ENCODE measurements at places on chromosomes 12 and 14.

DNA sequence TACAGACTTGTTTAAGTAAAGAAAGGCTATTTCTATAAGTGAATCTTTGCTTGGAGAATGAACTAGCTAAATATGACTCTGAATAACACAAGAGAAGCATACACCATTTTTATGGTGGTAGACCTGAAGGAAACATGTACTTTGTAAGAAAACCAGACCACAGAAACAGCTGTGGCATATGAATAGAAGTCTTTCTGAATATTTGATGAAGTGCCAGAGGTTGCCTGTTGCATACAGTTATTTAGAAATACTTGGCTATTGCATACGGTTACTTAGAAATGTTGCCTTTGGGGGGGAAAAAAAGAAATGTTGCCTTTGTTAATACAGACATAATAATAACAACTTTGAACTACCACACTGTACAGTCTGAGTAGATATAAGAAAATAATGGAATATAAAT, 16.8 kb upstream of the LEMD3 start:
- no peak for DNase-seq

DNA sequence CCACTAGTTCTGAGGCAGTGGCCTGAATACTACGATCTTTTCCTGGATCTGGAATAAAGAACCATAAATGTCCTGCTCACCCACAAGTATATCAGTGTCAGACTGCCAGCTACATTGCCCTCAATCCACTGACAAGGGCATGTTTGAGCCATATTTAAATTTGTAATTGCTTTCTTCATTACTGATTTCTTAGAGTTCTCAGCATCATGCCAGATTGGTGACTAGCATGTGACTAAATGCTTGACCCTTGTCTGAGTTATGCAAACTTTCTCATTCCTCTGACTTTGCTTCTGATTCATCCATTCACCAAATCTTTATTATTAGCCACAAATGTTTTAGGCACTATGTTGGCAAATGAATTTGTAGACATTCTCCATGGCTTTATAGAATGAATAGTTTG, 143.6 kb upstream of the SLC16A7 start:
- no peak for DNase-seq

GRCh38 chr12:2309647-2310046, 256.9 kb downstream of the CACNA1C start:
- DNase-seq: no peak

DNA sequence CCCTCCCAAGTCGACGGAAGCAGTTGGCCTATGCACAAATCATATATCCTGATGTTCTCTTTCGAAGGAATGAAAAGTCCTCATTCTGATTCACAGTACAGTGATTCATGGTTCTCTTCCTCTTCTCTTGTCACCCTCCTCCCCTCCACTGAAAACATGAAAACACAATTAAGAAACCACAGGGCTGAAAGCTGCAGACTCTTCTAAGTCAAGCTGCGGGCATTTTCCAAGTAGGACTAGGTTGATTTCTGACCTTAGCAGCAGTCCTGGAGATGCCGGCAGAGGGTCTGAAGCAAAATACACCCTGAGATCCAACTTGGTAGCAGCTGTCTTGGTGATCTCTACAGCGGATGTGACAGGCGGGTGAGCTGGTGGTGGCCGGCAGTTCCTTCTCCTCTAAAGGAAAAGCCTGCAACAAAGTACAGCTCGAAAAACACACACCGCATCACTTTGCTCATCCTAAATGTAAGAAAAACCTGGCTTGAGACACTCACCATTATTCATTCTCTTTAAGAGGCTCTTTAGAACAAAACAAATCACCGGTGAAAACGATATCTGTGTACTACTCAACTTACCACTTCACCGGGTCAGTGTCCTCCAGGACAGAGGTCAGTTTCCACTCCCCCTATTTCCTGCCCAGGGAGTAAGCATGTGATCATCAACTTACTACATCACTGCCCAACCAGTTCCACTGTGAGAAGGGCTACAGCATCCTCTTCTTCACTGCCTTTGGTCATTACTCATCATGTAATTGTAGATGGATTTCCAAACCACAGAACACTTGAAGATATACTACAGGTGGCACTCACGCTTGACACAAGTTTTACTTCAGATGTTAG, 6.0 kb downstream of the TMCC3 start:
- DNase-seq: peak; percentile 33

DNA sequence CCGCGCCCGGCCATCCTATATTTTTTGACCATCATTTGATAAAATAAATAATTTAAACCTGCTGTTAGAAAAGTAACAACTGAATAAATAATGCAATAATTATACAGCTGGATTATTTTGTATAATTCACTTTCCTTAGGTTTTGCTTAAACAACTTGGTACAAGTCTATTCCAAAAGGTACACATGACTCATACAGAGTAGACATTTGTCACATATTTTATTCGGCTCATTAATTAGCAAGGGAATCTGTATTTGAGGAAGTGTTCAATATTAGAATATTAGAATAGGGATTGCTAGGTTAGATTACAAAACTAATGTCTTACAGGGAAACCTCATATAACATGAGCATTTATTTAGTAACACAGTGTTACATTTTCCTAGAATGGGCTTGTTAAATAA, 48.7 kb downstream of the ATP2A2 start:
- no peak for DNase-seq

GRCh38 chr14:102723650-102724049, 53.6 kb upstream of the TRAF3 start:
- no peak for DNase-seq

GRCh38 chr12:130401703-130402102, 64.0 kb downstream of the PIWIL1 start:
- DNase-seq: no peak

DNA sequence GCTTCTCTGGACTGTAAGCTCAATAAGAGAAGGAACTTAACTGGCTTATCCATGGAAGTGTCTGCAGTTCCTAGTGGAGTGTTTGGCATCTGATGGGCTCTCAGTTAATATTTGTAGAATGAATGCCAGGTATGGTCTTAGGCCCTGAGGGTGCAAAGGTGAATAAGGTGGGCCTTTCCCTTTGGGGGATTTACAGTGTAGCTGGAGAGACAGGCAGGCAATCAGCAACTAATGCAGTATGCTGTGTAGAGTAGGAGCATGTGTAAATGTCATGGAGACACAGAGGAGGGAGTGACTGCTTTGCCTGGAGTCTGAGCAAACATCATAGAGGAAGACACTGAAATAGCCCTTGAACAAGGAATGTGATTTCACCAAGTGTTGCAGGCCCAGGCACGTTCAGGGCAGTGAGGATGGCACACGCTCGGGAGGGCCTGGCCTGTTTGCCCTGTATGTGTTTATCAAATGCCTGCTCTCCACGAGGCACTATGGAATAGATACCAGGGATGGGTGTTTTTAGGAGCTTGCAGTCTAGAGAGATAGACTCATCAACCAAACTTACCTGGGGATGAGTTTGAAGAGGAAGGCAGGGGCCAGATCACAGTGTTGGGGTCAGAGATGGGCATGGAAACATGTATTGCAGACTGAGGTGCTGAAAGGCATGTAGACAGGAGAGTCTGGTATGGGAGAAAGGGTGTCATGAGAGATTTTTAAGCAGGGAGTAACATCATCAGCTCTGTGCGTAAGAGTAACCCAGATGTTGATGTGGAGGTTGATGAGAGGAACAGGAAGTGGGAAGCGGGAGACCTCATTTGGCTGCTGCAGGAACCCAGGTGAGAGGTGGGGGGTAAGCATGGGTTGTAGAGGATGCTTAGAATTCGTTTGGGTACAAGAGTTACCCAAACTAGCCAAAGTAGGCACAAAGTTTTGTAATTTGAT, 54.1 kb downstream of the PLXNC1 start:
- no peak for DNase-seq

DNA sequence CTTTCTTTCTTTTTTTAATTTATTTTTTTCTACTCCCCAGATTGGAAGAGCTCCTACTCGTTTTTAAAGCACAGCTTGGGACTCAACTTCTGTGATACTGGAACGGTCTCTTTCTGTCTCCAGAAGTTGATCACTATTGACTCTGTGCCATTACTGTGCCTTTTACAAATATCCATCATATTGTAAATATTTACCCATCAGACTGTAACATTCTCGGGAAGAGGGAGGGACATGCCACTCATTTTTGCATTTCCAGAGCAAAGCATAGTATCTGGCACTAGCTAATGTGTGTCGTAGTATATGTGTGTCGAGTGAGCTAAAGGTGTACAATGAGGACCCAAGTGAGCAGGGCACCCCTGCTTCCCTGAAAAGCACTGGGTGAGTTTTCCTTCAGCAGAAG, 24.0 kb upstream of the GSG1 start:
- no peak for DNase-seq

- DNase-seq: peak; percentile 79
Observed at GRCh38 chr12:6182279-6182898, 17.8 kb upstream of the CD9 start.

DNA sequence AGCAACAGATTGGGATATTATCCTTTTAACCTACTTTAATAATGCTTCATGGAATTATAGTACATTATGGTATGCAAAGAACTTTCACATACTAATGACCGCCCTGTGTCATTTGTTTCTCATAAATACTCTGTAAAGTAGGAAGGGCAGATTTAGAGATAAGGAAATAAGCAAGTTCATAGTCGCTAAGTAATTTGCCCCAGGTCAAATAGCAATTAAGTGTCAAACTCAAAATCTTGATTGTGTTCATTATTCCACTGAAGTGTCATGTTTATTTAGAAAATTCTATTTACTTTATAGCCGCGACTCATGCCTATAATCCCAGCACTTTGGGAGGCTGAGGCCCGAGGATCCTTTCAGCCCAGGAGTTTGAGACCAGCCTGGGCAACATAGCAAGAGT, 98.7 kb upstream of the ATF1 start:
- no peak for DNase-seq

- DNase-seq: no peak
Observed at GRCh38 chr14:106877517-106877916, 1351.1 kb downstream of the TMEM121 start.

GRCh38 chr12:108182096-108182495, 53.0 kb downstream of the WSCD2 start:
- no peak for DNase-seq

DNA sequence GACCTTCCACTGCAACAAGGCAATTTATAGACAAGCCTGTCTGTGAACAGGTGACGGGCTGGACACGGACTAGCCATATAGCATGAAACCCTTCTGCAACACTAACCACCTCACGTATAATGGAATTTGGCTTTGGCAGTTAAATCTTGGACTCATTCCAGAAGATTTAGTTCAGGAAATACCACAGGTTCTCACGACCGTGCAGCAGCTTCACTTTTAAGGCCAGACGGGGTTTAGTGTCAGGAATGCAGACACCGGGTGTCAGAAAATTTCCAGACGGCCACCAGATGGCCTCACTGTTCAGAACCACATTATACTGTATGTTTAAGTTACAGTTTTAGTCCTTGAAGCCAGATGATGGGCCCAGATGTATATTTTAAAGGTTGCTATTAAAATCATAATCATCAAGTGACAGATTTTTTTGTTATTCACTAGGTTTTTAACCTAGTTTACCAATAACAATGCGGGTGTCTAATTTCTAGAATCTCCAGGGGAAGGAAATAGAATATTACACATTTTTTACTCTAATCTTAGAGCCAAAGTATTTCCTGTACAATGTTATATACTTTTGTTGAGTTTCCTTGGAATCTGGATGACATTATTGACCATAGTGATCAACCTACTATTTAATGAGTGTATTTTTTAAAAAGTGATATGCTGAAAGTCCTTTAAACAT, 90.5 kb upstream of the TMPO start:
- peak; percentile 80 for DNase-seq

DNA sequence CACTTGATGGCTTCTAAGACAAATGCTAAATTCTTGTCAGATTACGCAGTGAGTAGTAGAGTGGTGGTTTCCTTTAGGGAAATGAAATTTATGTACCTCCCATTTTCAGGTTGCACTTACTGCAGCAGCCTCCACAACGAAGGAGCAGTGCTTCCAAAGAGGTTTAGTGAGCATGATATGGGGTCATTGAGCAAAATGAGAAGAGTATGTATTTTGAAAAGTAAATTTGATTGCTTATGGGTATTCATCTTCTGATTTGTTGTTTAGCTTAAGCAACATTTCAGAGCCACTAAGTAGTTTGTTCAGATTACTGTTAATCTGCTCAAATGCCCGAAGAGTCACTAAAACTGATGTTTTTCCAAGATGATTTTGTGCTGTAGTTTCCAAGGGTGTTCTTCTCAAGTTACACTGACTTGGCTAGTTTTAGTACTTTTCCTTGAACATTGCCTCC, 493.6 kb downstream of the PCNX1 start:
- DNase-seq: no peak

DNA sequence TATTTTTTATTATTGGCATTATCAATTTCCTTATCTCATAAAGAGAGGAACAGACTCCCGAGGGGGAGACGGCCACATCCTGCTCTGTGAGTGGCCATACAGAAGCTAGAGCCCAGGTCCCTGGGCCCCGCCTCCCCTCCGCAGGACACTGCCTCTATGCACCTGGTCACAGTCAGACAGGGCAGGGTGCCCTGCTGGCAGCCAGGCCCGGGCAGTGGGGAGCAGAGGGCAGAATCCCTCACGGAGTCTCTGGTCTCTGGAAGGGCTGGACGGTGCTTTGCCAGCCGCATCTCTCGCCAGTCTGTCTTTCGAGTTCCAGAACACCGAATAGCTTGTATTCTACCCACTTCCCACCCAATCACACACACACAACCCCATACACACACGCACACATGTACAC, 16.4 kb upstream of the CACNA2D4 start:
- DNase-seq: no peak

- DNase-seq: no peak
Observed at GRCh38 chr12:26851031-26851809, 18.2 kb upstream of the ITPR2 start.

DNA sequence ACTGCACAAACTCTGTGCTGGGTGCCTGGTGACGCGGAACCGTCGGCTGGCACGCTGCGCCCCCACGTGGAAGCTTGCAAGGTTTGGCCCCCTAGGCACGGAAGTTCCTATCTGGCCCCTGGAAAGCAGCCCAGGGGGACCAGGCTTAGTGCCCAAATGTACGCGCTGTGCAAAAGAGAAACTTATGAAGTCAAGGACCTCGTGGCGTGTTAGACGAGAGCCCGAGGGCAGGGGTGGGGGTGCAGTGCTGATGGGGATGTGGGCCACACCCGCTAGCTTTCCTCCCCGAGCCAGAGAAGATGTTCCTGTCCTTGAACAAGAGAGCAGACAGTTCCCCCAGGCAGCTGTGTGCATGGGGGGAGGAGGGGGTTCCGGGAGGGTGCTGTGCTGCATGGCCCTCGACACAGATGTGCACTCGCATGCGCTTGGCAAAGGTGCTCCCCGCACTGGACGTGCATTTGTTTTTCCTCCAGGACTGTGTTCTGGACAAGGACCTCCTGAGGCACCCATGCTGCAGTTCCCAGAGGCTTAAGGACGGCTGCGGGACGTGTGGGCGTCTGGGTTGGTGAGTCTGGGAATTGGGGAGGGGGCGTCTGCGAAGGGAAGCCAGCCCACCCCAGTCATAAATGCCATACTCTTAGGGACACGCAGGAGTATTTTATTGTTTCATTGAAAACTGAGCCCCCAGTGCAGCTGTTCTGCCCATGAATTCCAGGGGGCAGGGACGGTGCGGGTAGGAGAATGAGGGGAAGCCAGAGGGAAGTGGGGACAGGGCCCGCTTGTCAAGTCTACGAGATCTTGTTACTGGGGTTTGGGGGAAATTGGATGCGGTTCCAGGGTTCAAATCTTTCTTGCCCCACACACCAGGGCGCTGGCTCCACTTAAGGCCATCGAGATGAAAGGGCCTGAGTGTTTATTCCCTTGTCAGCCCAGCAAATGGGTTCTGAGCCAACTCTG, 80.0 kb downstream of the NTF3 start:
- DNase-seq: peak; percentile 62
